ENCODE measurements at places on chromosomes 12 and 14.

DNA sequence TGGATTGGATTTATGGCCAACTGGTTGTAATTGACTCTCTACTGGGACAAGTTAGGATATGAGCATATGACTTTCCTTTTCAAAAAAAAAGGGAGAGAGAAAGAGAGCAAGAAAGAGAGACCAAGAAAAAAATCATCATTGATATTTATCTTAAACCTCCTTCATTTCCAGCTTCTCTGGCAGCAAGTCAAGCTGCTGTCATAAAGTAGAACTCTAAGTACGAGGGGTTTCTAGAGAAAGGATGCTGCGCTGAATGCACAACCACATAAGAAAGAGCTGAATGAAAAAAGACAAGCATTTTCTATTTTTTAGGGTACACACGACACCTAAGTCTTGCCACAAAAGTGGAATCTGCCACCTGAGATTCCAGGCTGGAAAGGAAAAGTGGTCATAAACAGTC is 182.6 kb downstream of the SLC25A21 start:
- DNase-seq: no peak

DNA sequence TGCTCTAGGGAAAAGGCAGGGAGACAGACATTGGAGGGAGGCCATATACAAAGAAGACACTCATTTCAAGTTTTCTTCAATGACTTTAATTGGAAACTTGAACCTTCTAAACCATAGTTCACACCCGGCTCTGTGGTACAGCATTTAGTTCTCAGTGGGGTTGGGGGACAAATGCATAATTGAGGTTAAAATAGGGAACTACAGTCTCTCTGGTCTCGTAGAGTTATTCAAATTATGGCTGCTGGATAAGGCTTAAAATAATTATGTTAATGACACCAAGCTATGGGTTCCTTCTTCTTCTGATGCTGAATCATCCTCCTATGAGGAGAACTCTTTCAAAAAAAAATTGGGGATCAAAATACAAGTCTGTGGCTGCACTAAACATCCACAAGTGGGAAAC is 3.8 kb upstream of the RPAP3 start:
- DNase-seq: no peak

DNA sequence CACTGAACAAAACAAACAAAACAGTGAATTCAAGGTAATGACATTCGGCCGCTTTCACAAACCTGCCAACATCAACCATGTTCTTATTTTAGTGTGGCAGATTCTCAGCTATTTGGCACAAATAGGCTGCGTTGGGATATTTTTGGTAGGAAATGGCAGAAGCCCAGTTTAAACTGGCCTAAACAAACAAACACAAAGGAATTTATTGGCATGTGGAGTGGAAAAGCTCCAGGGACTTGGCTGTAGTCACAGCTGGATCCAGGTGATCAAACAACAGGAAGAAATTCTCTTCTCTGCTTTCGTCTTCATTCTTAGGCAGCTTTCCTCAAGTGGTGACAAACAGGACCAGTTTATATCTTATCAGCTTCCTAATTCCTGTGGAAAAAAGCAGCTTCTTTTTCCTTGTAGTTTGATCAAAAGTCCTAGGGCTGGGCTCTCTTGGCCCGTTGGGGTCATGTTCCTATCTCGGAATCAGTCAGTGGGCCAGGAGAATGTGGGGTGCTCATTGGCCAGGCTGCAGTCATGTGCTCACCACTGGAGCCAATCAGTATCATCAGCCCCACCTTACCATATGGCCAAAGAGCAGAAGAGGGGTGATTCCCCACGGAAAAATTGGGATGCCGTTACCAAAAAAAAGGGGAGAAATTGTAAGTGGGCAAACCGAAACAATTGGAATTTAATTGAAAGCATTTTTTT is 22.6 kb downstream of the C12orf75 start:
- DNase-seq: no peak

- no peak for DNase-seq
Observed at GRCh38 chr14:72128629-72129028, 196.4 kb downstream of the RGS6 start.

DNA sequence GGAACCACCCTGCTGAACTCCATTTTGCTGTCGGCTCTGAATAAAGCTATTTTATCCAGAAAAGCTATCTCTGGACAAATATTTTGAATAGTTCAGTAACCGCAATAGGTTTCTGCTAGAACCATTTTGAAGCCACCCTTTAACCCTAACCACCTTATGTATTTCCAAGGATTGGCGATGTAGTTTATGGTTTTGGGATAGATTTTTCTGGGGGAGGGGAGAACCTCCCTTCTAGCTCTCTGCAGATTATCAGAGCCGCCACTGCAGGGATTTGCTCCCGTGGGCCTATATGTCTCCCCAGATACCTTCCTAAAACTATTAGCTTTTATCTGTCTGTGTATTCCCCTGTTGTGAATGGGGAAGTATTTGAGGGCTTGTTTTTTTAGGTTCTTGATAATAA is 1.8 kb upstream of the TUBA1B start:
- DNase-seq: no peak

DNA sequence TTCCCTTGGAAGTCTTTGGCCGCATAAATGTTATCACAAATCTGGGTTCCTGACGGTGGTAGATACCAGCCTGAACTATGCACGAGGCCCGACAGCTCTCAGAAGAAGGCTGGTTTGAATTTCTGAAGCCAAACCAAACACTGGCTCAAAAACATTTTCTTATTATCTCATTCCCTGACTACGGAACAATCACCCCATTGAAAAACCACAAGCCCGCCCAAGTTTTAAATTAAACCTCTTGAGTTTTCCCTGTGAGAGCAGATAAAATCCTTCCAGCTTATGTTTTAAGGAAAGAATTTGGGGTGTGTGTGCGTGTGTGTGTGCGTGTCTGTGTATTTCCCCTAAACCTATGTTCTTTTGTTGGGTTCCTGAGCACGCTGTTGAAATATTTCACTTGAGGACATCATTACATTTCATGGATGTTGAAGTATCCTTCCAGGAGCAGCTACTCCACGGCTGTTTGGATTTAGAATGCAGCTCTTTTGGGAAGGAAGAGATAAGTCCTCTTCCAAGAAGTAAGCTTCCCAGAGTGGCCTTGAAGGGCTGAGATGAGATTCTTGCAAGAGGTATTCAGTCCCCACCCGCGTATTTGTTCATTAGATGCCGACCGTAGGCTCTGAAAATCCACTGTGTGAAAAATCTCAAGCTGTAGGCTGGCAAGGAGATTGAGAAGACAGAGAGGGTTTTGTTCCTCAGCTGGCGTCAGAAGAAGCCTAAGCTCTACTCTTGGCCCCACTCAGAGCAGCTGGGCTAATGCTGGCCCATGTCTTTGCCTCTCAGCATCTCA is 131.0 kb upstream of the NCOR2 start:
- no peak for DNase-seq

GRCh38 chr14:31659278-31659677 is 98.1 kb downstream of the NUBPL start:
- no peak for DNase-seq

GRCh38 chr12:52659395-52659794 is 7.4 kb upstream of the KRT2 start:
- DNase-seq: no peak

- no peak for DNase-seq
Observed at GRCh38 chr12:76866726-76867125, 12.1 kb downstream of the CSRP2 start.

GRCh38 chr14:101476916-101477553 is 84.3 kb upstream of the DIO3 start:
- no peak for DNase-seq

GRCh38 chr12:79375050-79375449 is 315.7 kb downstream of the PAWR start:
- DNase-seq: no peak

GRCh38 chr12:120403869-120404268 is 34.0 kb upstream of the COX6A1 start:
- no peak for DNase-seq

- DNase-seq: no peak
Observed at GRCh38 chr12:56878010-56878339, 56.2 kb downstream of the SDR9C7 start.

DNA sequence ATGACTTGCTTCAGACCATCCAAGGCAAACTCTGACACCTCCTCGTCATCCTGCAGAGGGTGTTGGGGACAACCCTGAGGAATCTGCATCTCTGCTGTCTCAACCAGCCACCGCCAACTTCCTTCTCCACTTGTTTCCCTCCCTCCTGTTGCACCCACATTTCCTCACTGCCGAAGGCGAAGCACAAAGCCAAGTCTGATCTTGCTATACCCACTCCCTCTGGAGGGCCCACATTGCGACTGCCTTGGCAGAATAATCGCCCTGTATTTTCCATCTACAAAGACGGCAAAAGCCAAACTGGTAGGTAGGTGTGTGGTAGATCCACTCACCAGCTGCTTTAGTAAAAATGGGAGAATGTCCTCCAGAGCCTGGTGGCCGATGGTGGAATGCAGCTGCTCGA is 21.8 kb upstream of the RAB35 start:
- DNase-seq: no peak

GRCh38 chr12:67572492-67572891 is 76.1 kb upstream of the DYRK2 start:
- no peak for DNase-seq

DNA sequence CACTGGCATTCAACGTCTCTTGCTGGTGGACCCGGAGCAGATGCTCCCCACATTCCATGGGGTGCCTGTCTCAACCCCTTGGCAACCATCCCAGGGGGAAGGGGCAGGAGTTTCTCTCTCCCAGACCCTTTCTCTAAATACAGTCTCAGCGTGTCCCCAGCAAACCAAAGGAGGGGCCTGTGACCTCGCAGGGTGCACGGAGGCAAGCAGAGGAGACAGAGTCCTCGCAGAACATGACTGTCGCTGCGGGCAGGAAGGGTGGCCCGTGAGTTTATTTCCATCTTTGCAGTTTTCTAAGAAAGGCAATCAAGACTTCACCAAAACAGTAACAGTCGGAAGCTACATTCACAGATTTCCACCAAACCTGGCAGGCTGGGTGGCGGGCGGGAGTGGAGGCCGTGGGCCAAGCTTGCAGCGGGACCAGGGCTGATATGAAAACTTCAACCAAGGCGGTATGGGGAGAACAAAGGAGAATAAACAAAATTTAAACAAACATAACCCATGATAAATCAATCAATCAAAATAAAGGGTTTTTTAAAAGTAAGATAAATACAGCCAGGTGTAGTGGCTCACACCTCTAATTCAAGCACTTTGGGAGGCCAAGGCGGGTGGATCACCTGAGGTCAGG is 18.6 kb downstream of the BRF1 start:
- DNase-seq: no peak

- no peak for DNase-seq
Observed at GRCh38 chr12:53274445-53274844, 6.3 kb downstream of the ESPL1 start.

DNA sequence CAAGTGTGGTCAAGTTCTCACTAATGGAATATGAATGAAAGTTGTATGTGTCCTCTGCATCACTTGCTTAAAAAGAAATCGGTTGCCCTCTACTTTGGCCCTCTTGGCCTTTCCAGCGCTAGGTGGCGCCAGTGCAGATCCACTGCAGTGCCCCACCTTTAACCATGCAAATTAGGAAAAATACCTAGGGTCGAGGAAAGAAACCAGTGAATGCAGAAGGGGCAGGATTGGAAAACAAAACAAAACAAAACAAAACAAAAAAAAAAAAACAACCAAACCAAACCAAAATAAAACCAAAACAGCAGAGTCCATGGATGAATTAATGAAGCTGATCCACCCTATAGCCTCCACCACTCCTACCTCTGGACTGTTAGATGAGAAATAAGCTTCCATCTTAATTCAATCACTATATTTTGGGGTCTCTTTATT is 12.9 kb upstream of the NEMF start:
- no peak for DNase-seq

- peak; percentile 18 for DNase-seq
Observed at GRCh38 chr12:67449591-67450052, 180.5 kb downstream of the CAND1 start.

- DNase-seq: no peak
Observed at GRCh38 chr14:103519043-103519836, 3.4 kb downstream of the CKB start.

- no peak for DNase-seq
Observed at GRCh38 chr14:82084813-82085212, 551.2 kb upstream of the SEL1L start.

Data from GM10248 (cell line).